ENCODE measurements at places on chromosomes 4 and X. TPM values are rescaled to one million over a fixed set of nuclear protein-coding genes. Genes with fewer than 3 reads are reported as not detected.

DNA sequence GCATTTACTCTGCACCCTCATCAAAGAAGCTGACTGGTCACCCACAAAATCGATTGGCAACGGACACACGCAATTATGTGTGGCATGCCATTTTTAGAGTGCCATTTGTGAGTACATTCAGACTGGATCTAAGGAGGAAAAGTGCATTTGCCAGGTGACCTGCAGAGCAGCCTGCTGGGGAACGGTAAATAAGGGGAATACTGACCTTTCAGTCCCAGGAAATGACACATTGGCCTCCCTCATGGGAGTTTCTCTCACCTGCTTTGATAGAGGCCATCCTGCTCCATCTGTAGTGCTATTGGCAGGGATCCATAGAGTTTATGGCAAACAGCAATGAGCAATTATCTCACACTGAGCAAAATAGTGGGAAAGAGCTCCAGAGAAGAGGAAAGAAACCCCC is 127.8 kb downstream of the DDX53 start:
- no peaks in the 10 kb centered on the region for H3K27me3 ChIP-seq
- no peak overlapping the region for H3K27ac ChIP-seq
- no peak for DNase-seq
- no peak overlapping the region for H3K4me3 ChIP-seq

GRCh38 chr4:2413821-2414610 is 4.4 kb downstream of the ZFYVE28 start:
- peaks cover 17% of the 10 kb centered on the region for H3K4me1 ChIP-seq
- H3K36me3 ChIP-seq: no peaks in the 10 kb centered on the region
- no peak for DNase-seq
- H3K4me3 ChIP-seq: no peak overlapping the region
- H3K27me3 ChIP-seq: no peaks in the 10 kb centered on the region

DNA sequence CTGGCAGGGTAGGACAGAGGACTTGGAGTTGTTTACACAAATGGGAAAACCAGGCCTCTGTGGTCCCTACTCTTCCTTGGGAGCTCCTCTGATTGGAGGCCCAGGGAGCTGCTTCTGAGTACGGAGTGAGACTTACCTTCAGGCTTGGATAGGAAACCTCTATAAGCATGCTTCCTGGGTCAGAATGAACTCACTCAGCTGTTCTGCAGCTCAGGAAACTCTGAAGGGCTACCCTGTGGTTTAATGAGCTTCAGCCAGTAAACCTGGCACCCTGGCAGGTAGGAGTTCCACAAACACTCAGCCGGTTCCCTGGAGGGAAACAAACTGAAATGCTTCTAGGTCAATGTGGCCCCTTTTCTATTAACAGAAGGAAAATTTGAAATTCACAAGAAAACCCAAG is 51.0 kb upstream of the TFDP3 start:
- peaks cover 8% of the 10 kb centered on the region for H3K27me3 ChIP-seq
- H3K4me1 ChIP-seq: no peaks in the 10 kb centered on the region
- no peak overlapping the region for H3K4me3 ChIP-seq
- H3K36me3 ChIP-seq: no peaks in the 10 kb centered on the region

The PHEX gene
- total RNA-seq: 0.33 TPM

DNA sequence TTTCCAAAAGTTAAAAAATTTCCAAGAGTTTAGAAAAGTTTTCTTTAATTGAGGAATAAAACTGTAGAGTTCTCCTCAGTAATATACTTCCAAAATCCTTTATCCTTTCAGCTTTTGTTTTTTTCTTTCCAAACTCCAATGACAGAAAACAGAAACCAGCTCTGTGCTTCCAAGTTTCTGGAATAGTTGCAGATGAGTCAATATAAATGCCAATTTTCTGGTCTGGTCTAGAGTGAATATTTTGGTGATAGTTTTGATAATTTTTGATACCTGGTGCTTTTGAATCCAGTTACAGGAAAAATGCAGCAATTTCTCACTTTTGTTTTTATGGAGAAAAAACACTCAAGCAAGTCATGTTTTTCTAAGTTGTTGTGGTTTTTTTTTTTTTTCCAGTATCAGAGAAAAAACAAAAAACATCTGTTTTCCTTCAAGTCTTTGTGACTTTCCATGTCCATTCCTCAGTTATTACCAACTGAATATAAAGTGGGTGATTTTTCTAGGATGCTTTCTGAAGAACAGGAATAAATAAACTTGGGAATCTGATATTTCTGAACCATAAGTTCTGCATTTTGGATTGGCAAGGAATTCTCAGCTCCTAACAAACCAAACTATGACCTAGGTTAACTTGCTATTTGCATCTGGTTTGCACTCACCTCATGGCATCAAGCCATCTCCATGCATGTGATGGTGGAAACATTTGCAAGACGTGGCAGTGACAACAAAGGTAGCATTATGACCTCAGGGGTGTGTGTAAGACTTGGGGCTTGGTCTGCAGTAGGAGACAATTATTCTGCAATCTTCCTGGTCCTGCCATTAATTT is 139.1 kb downstream of the VEGFC start:
- no peaks in the 10 kb centered on the region for H3K4me1 ChIP-seq
- H3K4me3 ChIP-seq: no peak overlapping the region
- no peak overlapping the region for H3K27ac ChIP-seq
- DNase-seq: no peak
- H3K36me3 ChIP-seq: no peaks in the 10 kb centered on the region
- H3K27me3 ChIP-seq: no peaks in the 10 kb centered on the region

- H3K4me1 ChIP-seq: no peaks in the 10 kb centered on the region
- no peak overlapping the region for H3K27ac ChIP-seq
These were observed 45.8 kb downstream of the SLC39A8 start for GRCh38 chr4:102299354-102300107.

The SERTM2 gene
- not detected for total RNA-seq

DNA sequence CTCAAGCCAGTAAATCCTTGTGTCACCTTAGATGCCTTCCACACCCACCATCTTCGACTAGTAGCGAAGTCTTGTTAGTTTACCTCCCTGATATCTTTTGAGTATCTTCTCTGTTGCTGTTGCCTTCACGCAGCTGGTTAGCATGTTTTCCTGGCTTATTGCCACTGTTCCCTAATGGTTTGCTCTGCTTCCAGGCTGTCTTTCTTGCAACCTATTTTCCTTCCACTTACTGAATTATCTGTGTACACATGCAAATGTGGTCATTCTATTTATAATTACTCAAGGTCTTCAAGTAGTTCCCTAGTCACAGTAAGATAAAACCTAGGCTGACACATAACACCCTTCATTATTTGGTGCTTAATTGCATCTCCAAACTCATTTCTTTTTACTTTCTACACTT is 89.5 kb downstream of the UGT8 start:
- H3K27ac ChIP-seq: no peak overlapping the region
- H3K36me3 ChIP-seq: no peaks in the 10 kb centered on the region
- no peak for DNase-seq

The MAOA gene
- total RNA-seq: 78.3 TPM

DNA sequence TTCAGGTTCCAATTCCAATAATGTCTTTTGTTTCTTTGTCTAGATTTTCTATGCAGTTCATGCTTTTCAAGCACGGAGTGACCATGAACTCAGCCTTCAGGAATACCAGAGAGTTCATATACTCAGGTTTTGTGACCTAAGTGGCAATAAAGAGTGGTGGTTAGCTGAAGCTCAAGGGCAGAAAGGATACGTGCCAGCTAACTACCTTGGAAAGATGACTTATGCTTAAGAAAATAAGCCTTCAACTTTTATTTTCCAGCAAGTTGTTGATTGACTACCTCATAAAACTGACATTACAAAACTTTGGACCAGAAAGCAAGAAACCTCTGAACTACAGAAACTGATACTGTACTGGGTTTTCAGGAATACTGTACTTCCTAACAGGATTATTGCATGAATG is 30.8 kb downstream of the INTS12 start:
- H3K4me1 ChIP-seq: no peaks in the 10 kb centered on the region
- no peaks in the 10 kb centered on the region for H3K36me3 ChIP-seq
- H3K4me3 ChIP-seq: no peak overlapping the region
- no peaks in the 10 kb centered on the region for H3K27me3 ChIP-seq
- no peak for DNase-seq

- H3K27me3 ChIP-seq: peaks cover 7% of the 10 kb centered on the region
These were observed 750.2 kb upstream of the HS3ST1 start for GRCh38 chr4:12178614-12179610.

The FHIP1A gene
- total RNA-seq: 3.4 TPM
